Activated CD4-positive, alpha-beta T cell treated with anti-CD3 and anti-CD28 coated beads for 36 hours (primary cell): ENCODE measurements at places on chromosomes 13 and 19.

- no peak overlapping the region for H3K4me3 ChIP-seq
- H3K27me3 ChIP-seq = no peaks in the 10 kb centered on the region
- no peak for DNase-seq
- H3K4me1 ChIP-seq = peaks cover 7% of the 10 kb centered on the region
- peak overlapping the region; percentile 22 for H3K27ac ChIP-seq
Measured at GRCh38 chr13:113836768-113837559, 26.9 kb downstream of the GAS6 start.

DNA sequence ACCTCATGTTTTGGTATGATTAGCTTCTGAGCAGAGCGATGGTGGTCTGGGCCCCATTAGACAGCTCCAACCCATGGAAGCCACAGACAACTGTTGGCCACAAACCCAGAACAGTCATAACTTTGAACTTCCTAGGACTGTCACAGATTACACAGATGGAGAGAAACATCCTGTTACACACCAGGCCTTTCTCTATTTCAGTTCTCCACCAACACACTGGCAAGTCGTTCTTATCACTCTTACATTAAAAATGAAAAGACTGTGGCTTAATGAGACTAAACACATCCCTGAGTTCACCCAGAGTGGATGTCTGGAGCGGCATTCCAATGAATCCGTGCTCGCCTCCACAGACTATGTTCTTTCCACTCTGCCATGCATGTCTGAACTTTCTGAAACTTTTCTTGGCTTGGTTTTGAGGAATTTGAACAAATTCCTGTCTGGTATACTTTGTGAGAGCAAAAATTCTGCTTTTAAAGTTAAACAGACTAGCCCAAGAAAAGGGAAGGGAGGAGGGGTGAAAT lies 109.1 kb downstream of the NALCN start:
- DNase-seq = no peak
- H3K27ac ChIP-seq = no peak overlapping the region
- no peak overlapping the region for H3K4me3 ChIP-seq
- H3K4me1 ChIP-seq = no peaks in the 10 kb centered on the region

GRCh38 chr13:25727250-25727649 lies 324.6 kb downstream of the SHISA2 start:
- H3K36me3 ChIP-seq = no peaks in the 10 kb centered on the region
- H3K27ac ChIP-seq = no peak overlapping the region
- no peaks in the 10 kb centered on the region for H3K4me1 ChIP-seq
- peaks cover 5% of the 10 kb centered on the region for H3K27me3 ChIP-seq
- no peak overlapping the region for H3K4me3 ChIP-seq

DNA sequence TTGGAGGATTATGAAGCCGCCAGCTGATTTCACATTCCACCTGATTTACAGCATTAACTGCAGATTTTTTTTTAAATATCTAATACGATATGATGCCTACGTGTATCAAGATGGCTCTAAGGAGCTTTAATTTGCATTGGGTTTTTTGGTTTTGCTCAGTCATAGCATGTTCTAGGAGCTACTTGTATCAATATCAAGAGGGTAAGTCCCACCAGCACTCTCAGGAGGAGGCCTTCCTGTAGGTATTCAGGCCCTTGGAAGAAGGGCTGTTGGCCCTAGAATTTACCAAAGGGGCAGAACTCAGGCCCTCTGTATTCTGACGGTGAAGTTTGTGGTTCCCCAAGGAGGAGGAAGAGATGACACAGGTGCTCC lies 97.2 kb upstream of the IPO5 start:
- no peaks in the 10 kb centered on the region for H3K4me1 ChIP-seq
- no peak for DNase-seq
- H3K4me3 ChIP-seq = no peak overlapping the region
- no peak overlapping the region for H3K27ac ChIP-seq

DNA sequence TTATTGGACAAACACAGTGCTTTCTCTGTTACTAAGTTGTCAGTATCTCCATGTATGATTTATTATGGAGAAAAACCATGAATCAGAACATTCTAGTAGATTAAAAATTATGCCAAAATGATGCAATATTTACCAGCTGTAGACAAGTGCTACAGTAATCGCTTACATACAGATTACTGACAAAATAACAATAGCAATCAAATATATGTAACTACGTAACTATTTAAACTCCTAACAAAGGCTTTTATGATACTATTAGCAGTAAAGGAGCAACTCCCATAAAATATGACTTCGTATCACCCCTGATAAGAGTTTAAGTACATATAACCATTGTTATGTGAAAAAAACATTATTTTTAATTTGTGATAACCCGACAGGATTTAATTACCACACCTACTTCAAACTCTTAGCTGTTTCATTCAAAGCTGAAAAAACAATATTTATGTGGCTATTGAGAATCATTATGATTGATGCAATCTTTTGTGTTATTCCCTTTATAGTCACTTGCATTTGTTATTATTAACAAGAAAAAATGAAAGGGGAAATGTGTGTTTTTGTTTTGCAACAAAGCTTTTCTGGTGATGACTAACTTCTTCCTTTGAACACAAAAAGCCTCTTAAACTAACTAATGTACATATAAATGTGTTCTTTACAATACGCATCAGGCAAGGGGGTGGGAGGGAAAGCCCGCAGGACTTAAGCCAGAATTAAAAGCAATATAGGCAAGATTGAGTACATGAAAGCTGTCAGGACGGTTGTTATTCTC lies 147.4 kb downstream of the ABCC4 start:
- H3K4me1 ChIP-seq = peaks cover 21% of the 10 kb centered on the region
- DNase-seq = no peak
- no peak overlapping the region for H3K27ac ChIP-seq
- H3K27me3 ChIP-seq = no peaks in the 10 kb centered on the region
- peaks cover 12% of the 10 kb centered on the region for H3K36me3 ChIP-seq

- no peaks in the 10 kb centered on the region for H3K27me3 ChIP-seq
- no peak overlapping the region for H3K4me3 ChIP-seq
- no peak for DNase-seq
- no peak overlapping the region for H3K27ac ChIP-seq
- H3K36me3 ChIP-seq = peaks cover 55% of the 10 kb centered on the region
Measured at GRCh38 chr19:52948025-52948770, 14.5 kb downstream of the ZNF816 start.
